H1 (cell line): ENCODE measurements at places on chromosomes 2 and 18. TPM values are rescaled to one million over a fixed set of nuclear protein-coding genes. Genes with fewer than 3 reads are reported as not detected.

Gene CD8B
- total RNA-seq = 0.35 and 0.57 TPM in 2 replicates

Gene MAP3K20
- 8.5 and 11.1 TPM in 2 replicates for total RNA-seq

- peak overlapping the region; percentile 84 for H3K4me3 ChIP-seq
- H3K4me1 ChIP-seq = peaks cover 25% of the 10 kb centered on the region
- H3K27ac ChIP-seq = no peak overlapping the region
Measured at GRCh38 chr2:207768866-207769596, 675 bp downstream of the FZD5 start.

- H3K4me1 ChIP-seq = no peaks in the 10 kb centered on the region
- no peak overlapping the region for H3K27ac ChIP-seq
- H3K36me3 ChIP-seq = no peaks in the 10 kb centered on the region
- no peak overlapping the region for H3K4me3 ChIP-seq
- DNase-seq = no peak
Measured at GRCh38 chr2:114082731-114083433, 193.0 kb downstream of the ACTR3 start.

DNA sequence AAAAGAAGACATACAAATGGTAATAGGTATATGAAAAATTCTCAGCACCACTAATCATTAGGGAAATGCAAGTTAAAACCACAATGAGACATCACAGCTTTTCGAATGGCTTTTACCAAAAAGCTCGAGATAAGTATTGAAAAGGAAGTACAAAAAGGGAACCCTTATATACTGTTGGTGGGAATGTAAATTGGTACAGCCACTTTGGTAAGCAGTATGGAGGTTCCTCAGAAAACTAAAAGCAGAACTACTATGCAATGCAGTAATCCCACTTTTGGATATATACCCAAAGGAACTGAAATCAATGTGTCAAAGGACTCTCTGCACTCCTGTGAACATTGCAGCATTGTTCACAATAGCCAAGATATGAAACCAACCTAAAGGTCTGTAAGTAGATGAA lies 107.5 kb upstream of the SPATS2L start:
- no peak overlapping the region for H3K4me3 ChIP-seq
- no peak for DNase-seq
- H3K4me1 ChIP-seq = peaks cover 5% of the 10 kb centered on the region
- H3K27me3 ChIP-seq = no peaks in the 10 kb centered on the region
- no peaks in the 10 kb centered on the region for H3K36me3 ChIP-seq

DNA sequence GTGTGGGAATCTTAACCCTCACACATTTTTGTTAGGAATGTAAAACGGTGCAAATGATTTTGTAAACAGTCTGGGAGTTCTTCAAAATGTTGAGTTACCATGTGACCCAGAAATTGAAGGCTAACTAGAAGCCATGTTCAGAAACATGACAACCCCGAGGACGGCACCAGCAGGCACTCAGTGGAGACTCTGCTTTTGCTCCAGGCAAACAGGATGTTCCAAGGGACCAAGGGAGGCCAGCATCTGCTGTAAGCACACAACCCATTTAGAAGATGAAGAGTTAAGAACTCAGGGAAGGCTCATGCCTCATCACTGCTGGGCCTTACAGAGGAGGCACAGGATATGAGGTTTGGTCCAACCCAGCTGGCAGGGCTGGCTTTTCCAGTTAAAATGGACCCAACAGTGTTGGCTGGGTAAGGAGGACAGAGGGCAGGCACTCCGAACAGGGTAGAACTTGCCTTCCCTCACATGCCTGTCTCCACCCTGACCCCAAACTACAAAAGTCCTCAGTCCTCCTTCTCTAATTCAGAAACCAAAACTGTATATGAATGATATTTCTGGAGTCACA lies 23.6 kb downstream of the PARD6G start:
- H3K27ac ChIP-seq = no peak overlapping the region
- H3K27me3 ChIP-seq = no peaks in the 10 kb centered on the region
- peaks cover 1% of the 10 kb centered on the region for H3K4me1 ChIP-seq
- DNase-seq = no peak

DNA sequence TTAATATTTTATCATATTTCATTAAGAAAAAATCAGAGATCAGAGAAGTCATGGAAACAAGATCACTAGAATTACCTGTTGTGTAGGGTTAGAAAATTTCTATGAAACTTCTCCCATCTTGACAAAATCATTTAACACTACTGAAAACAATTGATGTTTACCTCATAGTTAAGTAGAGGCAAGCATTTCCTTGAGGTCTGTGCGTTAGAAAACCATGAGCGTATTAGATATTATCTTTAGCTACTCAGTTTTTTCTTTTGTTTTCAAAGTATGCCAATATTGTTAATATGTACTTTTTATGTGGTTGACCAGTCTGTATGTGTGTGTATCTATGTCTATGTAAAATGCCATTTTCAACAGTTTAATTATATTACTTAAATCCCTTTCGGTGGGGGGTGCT lies 335.7 kb downstream of the PARD3B start:
- H3K27ac ChIP-seq = no peak overlapping the region
- H3K36me3 ChIP-seq = no peaks in the 10 kb centered on the region
- no peaks in the 10 kb centered on the region for H3K27me3 ChIP-seq
- no peak overlapping the region for H3K4me3 ChIP-seq
- peaks cover 7% of the 10 kb centered on the region for H3K4me1 ChIP-seq
- DNase-seq = no peak
